ENCODE measurements at places on chromosomes 1 and 21.
A peak's percentile ranks its signal among the peaks of the same experiment; 100 is the strongest.

- no peak for DNase-seq
These were observed 19.9 kb downstream of the SLC19A1 start for GRCh38 chr21:45522381-45522780.

DNA sequence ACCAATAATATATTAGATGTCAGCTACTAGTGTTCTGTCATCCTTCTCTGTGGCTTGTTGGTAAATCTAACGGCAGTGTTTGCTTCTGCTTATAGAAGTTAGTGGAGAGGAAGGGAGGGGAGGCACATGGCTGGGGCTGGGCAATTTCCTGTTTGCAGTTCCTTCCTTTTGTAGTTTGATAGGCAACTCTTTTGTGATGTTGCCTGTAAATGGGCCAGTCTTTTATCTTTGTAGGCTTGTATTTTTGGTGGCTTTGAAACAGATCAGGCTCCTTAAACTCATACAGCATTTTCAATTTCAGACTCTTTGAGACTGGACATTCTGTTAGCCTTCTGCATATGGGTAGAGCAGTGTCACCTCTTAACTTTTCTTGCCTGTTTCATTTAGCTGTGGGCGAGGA, 48.1 kb downstream of the CDC14A start:
- DNase-seq: no peak

DNA sequence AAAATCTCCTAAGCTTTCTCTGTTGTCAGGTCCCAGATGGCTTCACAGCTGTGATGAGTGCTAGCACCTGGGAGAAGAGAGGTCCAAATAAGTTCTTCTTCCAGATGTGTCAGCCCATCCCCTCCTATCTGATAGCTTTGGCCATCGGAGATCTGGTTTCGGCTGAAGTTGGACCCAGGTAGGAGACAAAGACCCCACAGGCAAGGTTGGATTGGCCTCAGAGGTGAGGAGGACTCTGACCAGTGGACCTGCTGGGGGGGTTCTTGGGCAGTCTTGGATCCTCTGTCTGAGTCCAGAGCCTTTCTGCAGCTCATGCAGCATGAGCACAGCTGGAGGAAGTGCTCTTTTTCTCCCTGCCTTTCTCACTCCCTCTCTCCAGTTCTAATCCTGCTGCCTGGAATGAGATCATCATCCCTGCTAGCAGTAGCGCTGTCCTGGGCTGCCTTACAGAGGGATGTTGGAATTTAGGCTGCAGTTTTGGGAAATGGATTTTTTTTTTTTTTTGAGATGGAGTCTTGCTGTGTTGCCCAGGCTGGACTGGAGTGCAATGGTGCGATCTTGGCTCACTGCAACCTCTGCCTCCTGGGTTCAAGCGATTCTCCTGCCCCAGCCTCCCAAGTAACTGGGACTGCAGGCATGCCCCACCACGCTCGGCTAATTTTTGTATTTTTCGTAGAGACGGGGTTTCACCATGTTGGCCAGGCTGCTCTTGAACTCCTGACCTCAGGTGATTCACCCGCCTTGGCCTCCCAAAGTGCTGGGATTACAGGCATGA, 7.1 kb downstream of the RNPEP start:
- no peak for DNase-seq

GRCh38 chr1:223444411-223444810, 51.2 kb downstream of the CCDC185 start:
- no peak for DNase-seq

DNA sequence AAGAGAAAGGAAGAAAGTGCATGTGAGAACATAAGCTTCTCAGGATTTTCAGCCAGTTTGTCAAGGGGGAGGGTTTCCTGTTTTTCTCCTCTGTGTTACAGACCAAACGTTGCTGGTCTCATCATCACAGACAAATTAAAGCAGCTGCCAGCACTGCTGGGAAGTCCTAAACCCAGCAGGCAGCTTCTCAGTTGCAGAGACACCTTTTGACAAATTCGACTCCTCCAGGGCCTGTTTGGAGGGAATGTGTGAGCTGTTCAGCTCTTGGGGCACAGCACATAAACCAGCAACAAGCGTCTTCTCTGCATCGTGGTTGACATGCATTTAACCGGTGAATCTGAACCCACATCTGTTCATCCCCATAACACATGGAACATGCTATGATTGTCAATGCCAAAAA, 454.6 kb upstream of the RUNX1 start:
- DNase-seq: no peak

- DNase-seq: no peak
These were observed 62.5 kb upstream of the ESRRG start for GRCh38 chr1:216785737-216786136.

GRCh38 chr1:208683141-208683540, 439.0 kb upstream of the PLXNA2 start:
- no peak for DNase-seq

DNA sequence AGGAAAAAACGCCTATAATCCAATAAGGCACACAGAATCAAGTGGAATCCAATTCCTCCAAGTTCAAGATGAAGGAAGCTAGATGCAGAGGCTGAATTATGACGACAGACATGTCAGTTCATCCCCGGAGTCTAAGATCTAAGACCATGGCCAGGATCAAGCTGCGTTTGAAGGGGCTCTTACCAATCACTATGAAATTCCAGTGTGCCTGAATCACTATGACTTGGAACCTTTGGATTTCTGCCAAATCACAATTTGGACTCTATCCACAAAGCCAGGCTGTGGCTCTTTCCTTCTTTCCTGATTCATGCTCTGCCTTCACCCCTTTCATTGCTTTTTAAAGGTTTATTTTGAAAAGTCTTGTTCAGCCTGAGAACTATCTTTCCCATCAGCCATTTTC, 17.1 kb downstream of the OLIG2 start:
- peak; percentile 35 for DNase-seq

DNA sequence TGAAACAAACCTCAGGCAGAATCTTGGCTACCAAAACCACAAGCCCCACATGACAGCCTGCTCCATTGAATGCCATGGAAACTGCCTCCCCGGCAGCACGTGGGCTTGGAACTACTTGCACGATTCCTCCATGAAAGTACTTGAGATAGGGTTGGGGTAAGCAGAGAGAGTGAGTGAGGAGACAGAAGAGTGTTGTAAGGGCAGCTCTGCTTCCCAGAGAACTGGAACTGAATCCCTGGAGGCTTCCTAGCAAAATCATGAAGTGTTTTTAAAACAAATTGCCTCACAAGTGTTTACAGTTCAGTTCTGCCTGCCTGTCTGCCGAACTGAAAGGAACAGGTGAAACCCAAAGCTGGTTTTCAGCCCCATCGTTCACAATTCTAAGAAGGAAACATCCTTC, 35.3 kb upstream of the DNASE2B start:
- peak; percentile 33 for DNase-seq

- no peak for DNase-seq
These were observed 254.8 kb upstream of the PLXNA2 start for GRCh38 chr1:208499026-208499425.

GRCh38 chr21:38758501-38759214, 47.1 kb upstream of the ETS2 start:
- DNase-seq: no peak

- no peak for DNase-seq
These were observed 5.5 kb downstream of the FBXO2 start for GRCh38 chr1:11648732-11649158.

DNA sequence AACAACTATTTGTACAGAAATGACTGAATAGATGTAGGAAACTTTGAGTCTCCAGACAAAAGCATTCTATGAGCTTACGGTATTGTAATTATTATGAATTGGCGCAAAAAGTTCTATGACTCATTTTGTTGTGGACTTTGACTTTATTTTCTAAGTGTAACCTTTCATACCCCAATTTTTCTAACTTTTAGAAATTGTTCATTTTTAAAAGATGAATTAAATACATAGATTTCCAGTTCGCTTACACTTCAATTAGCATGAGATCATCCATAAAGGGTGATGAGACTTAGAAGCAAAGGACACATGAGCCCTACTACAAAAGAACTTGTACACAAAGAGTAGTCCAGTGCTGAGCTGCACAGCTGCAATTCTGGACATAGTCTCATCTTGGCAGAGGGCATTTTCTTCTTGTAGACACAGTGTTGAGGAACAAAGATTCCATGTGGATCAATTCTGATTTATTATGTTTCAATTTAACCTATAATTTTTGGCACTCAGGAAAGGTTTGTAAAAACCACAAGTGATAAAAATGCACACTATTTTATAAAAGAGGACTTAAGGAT, 431.1 kb downstream of the LRRIQ3 start:
- no peak for DNase-seq

- peak; percentile 32 for DNase-seq
These were observed 925 bp upstream of the ARHGEF10L start for GRCh38 chr1:17538428-17539117.

DNA sequence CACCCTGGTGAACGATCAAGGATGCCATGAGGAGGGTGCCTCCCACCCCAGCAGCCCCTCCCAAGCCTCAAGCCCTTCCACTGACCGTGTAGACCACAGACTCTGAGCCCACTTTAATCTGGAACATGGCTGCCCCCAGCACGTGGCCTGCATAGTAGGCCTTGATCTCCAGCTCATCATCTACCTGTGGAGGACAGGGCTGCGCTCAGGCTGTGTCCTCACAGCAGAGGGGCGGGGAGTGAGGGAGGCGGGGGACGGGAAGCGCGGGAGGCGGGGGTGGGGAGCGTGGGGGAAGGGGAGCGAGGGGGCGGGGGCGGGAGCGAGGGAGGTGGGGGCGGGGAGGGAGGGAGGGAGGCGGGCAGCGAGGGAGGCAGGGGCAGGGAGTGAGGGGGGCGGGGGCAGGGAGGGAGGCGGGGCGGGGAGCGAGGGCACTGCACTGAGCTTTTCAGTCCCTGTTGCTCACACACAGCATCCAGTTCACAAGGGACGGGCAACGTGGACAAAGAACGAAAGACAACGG, 7.1 kb downstream of the PUSL1 start:
- DNase-seq: no peak

- no peak for DNase-seq
These were observed 1.4 kb downstream of the TPM3 start for GRCh38 chr1:154190550-154190949.

DNA sequence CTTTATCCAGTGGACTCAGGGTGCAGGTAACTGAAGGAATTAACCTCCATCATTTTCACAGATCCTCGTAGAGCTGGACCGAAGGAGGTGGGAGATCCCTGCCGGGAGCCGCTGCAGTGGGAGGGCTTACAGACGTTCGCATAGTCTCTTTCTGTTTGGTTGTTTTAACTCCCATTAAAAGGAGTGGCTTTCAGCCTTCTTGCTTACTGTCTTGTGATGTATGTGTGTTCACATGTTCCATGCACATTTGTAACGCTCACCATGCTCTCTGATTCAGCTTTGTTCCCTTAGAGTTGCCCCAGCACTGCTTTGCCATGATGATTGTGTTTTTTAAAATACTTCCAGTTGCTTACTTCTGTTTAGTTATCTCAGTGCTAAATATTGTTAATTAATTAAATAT, 85.8 kb downstream of the ADARB1 start:
- no peak for DNase-seq

DNA sequence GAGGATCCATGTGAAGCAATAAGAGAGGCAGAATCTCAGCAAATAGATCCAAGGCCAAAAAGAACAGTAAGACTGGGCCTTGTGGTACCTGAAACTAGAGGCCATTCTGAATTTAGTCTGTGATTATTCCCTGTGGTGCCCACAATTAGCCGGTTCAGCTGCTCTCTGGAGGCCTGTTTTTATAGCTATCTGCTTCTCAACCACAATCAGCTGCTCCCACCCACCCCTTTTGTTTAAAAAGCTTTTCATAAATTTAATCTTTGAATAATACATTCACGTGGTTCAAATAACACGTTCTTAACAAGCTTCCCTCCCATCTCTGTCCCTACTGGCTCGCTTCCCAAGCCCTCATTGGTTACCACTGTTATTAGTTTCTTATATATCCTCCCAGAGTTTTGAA, 18.0 kb downstream of the UBE2T start:
- no peak for DNase-seq

GRCh38 chr1:84720221-84720780, 30.0 kb upstream of the SSX2IP start:
- no peak for DNase-seq

DNA sequence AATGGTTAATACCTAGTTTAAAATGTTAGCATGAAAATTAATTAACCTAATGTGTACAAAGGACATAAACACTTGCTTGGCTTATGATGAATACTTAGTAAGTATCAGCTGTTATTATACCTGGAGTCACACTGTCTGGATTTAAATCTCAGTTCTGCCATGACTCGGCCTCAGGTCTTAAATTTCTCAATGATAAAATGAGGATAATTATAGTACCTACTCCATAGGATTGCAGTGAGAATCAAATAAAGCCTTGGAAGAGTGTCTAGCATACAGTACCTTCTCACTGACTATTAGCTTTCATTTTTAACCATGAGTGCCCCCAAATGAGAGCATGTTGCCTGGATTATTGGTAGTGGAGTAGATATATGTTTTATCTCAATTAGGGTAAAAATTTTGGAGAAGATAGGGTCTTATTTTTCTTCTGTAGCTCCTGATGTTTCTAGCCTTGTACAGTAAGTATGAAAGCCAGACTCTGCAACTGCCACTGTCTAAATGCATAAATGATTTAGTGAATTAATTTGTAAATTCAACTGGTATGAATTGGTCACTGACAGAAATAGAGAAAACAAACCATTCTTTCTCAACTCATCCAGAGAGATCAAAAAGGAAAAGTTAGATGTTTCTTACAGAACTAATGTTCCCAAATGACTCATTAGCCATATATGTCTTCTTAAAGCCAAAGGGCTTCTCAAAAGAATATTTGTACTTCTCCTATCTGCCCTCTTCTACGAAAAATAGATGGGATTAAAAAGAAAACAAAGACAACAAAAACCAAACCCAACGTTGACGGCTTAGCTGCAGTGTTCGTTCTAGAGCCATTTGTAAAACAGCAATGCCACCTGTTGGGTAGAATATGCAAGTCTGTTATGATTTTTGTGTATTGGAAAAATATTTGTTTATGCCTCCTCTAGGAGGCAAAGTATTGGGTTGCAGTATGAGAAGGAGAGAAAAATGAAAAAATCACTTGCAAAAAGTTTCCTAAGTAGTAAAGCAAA, 53.8 kb upstream of the MROH9 start:
- DNase-seq: peak; percentile 61

DNA sequence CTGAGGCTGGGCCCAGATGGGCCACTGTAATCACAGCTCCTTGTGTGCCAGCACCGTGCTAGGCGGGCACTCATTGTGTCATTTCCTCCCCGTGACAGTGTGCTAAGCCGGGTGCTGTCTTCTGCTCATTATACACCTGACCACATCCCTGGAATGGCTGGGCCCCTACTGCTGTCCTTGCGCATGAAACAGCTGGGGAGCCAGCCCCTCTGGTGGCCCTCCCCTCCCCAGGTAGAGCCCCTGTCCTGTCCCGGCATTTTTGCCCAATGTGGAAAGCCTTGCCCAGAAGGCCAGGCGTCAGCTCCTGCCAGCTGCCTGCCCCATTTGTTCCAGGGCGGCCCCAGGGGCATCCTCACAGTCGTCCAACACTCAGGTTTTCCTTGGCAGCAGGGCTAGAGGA, 107.4 kb upstream of the CASZ1 start:
- DNase-seq: no peak

GRCh38 chr1:6631058-6631457, 6.4 kb downstream of the THAP3 start:
- no peak for DNase-seq

DNA sequence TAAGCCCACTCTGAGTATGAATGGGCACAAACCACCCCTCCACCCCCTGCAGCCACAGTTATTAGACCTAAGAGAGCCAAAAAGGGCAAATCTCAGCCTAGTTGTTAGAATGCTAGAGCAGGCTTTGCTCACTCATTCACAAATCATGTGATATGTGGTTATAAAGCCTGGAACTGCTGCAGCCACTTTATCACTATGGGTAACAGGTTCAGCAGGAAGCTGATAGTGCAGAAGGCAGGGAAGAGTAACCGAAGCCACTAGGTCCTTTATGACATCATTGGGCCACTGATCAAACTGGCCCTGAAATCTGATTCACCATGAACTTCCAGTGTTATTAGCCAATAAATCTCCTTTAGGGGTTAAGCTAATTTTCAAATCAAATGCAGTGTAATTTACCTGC, 134.7 kb downstream of the GRIK1 start:
- DNase-seq: no peak
